ENCODE measurements at places on chromosomes 11 and 22.

DNA sequence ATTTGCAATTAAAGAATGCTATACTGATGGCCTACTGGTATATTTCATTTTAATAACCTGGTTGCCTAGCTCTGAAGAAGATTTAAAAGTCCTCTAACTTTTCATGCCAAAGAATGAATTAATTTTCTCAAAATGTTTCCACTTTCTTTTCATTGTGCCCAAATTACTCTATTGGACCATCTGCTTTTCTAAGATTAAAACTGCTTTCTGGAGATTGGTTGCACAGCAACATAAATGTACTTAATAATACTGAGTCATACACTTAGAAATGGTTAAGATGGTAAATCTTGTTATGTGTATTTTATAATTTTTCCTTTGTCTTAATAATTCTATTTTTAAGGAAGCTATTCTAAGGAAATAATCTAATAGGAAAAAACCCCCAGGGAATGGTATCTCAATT lies 150.2 kb downstream of the SWAP70 start:
- DNase-seq = no peak

- DNase-seq = no peak
Observed at GRCh38 chr11:17287058-17287457, 10.5 kb downstream of the NUCB2 start.

DNA sequence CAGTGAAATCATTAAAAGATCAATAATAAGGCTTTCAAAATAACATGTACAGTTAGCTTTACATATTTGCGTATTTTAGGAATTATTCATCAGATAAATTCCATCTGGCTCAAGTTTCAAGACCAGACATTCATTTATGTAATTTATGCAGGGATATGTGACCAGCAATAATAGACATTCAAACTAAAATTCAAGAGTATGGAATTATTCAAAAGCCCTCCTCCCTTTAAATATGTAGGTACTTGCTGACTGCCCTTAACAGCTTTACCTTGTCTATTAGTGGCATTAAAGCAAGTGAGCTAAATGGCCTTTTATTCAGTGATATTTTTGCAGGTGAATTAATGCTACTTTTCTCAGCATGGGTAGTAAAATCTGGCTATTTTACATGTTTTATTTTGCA lies 126.1 kb downstream of the LRRC4C start:
- no peak for DNase-seq

- no peak for DNase-seq
Observed at GRCh38 chr11:620935-621814, 3.6 kb downstream of the CDHR5 start.

- DNase-seq = no peak
Observed at GRCh38 chr11:126719740-126720139, 280.8 kb downstream of the KIRREL3 start.

DNA sequence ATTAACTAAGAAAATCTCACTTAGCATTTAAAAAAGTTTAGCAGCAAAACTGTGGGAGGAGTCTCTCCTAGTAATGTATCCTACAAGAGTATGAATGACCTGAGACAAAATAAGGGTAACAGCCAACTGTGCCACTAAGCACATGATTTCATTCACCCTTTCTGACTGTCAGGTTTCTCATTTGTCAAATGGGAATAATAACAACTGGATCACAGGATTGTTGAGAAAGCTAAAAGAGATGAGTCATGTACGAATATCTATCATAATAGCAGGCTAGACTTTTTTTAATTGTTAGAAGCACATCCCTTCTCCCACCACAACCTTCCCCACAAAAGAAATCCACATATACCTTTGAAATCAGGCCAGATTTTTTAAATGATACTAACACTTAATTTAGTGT lies 39.5 kb downstream of the MTMR2 start:
- no peak for DNase-seq

GRCh38 chr22:40747361-40747760 lies 68.1 kb downstream of the MCHR1 start:
- no peak for DNase-seq

DNA sequence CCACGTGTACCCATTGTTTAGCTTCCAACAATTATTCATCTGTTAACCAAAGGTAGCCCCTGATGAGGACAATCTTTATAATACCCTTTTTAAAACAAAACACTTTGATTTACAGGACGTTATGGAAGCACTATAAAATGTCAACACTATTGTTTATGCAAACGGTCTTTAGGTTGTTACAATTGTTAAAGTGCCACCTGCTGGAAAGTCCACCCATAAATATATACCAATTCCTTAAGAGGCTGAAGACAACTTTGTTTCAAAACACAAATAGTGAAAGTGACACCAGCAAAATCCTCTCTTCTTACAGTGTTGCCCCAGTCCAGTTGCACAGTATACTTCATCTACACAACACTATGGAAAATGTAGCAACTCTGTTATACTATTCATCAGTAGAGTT lies 68.9 kb upstream of the SLN start:
- DNase-seq = no peak

- DNase-seq = no peak
Observed at GRCh38 chr11:26851291-26851690, 129.4 kb upstream of the SLC5A12 start.

GRCh38 chr11:94224078-94224477 lies 80.3 kb upstream of the IZUMO1R start:
- DNase-seq = no peak

- DNase-seq = no peak
Observed at GRCh38 chr11:83819931-83820549, 533.9 kb upstream of the CCDC90B start.

- no peak for DNase-seq
Observed at GRCh38 chr11:40054631-40055030, 1404.8 kb downstream of the LRRC4C start.

DNA sequence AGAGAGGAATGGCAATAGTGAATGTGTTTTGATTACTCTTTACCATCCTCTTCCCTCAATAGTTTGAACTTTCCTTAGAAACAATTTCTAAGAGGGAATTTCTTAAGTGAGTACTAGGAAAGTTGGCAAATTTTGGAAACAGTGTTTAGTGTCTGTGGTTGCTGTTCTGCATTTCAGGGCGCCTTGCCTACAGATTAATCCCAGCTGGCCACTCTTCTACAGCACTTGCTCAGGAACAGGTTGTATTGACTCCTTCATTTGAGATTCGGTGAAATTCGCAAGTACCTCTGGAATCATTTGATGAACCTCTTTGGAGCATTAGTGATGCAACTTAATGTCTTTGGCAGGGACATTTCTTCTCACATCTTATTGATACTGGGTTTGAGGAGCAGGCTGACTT lies 28.3 kb downstream of the JAM3 start:
- DNase-seq = no peak

DNA sequence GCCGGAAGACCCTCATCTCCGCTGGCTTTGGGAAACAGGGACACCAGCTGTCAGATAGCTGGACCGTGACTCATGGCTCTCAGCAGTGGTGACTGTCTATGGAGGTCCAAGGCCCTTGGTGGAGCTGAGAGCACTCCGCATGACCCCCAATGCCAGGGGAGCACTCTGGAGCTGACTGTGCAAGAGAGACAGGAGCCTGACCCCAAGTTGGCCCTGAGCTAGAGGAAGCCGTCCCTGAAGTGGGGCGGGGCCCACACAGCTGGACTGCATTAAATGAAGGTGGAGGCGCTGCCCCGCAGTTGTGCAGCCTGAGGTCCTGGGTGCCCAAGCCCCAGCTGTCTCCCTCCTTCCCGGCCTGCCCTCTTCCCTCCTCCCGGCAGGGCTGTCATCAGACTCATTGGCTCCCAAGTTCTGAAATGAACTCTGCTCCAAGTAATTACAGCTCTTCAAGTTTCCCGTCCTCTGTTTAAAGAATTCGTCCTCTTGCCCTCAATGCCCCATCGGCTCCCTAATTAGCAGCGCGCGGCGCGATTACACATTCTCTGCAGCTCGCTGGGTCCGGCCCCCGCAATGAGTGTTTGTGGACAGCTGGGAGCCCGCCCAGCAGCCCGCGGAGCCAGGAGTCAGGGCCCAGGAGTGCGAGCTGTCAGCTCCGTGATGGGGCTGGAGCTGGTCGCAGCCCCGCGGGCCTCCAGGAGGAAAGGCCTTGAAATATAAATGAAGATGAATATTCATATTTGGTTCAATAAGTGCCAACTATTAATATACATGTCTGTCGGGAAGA lies 93.2 kb upstream of the LMO1 start:
- DNase-seq = no peak

DNA sequence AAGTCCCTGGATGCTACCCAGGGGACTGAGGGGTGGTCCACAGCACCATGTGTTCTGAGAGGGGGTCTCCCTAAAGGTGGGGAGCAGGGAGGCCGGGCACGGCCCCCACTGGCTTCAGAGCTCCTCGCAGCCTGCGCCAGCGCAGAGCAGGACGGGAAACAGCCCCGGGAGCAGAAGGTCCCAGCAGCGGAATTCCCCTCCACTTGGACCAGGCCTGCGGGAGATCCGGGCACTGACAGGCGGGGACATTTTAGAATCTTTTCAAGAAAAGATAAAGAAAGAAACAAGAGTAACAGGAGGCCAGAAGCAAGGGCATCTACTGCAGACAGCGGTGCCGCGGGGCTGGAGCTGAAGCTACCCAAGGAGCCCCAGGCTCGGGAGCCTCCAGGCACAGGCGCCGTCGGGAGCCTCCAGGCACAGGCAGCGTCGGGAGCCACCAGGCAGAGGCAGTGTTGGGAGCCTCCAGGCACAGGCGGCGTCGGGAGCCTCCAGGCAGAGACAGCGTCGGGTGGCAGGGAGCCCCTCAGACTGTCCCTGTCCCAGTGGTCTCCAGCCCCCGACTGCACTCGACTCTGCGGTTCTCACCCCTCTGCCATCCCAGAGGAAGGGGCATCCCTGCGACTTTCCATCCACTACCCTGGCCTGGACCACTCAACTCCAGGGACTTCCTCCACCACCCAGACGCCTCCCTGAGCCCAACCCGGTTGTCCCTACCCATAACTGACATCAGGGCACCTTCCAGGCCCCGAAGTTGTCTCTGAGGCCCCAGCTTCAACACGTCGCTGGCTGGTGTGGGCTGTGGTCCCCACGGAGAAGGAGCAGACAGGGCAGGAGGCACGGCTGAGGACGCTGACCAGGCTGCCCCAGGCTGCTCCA lies 211.1 kb downstream of the BRD1 start:
- DNase-seq = no peak

DNA sequence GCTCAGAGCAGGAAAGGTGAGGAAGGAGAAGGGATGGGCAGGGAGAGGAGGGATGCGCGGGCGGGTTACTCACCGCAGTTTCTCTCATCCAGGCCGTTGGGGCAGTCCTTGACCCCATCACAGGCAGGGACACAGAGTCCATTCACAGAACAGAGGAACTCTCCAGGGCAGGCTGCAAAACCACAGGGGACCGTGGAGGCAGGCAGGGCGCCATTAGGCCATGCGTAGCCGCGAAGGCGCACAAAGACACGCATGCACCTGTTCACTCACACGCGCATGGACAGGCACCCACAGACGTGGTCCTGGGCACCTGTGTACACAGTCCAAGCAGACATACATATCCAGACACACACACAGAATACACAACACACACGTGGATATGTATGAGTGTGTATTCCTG lies 23.0 kb downstream of the KCTD17 start:
- no peak for DNase-seq

GRCh38 chr22:23236440-23237184 lies 56.3 kb downstream of the BCR start:
- no peak for DNase-seq

DNA sequence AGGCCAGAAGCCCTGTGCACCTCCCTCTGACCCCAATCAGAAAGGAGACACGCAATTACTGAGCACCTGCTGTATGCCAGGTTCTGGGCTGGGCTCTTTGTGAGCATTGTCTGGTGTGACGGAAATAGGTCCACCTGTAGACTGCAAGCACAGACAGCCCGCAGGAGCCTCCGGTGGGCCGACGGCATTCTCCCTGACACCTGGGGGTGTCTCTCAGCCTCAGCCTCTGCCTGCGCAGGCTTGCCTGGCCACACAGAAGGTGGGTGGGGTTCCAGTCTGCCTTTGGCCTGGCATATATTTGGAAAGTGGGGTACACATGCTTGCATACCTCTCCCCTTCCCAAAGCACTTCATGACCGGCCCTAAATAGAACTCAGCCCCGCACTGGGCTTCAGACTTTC lies 129.3 kb downstream of the BUD13 start:
- no peak for DNase-seq

- DNase-seq = no peak
Observed at GRCh38 chr11:19290356-19290755, 49.6 kb upstream of the E2F8 start.

DNA sequence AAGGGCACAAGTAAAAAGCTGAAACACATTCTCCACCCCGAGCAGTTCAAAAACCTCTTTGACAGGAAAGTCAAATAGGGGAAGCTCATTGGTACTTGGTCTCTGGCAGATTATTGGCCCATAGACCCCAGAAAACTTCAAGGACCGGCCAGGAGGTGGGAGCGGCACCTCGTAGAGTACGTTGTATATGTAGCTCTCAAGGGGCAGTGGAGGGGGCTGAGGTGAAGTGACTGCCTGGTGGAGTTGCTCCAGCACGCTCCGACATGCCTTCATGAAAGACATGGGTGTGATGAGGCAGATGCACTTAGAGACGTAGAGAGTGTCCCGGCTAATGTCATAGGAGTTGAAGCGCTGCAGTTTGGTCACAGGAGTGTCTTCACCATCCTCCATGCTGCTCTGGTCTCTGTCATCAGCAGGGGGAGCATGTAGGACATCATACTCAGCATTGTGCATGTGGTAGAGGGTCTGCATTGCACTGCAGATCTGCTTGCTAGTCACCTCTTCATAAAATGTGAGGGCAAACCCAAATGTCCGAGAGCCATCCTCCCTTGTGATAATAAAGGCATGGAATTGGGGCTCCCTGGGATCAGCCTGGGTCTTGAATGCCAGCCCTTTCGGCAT lies 61.3 kb downstream of the DENND5A start:
- no peak for DNase-seq

GRCh38 chr22:37742376-37743171 lies 45.7 kb downstream of the TRIOBP start:
- no peak for DNase-seq

- no peak for DNase-seq
Observed at GRCh38 chr11:74729397-74729796, 1.8 kb downstream of the CHRDL2 start.

DNA sequence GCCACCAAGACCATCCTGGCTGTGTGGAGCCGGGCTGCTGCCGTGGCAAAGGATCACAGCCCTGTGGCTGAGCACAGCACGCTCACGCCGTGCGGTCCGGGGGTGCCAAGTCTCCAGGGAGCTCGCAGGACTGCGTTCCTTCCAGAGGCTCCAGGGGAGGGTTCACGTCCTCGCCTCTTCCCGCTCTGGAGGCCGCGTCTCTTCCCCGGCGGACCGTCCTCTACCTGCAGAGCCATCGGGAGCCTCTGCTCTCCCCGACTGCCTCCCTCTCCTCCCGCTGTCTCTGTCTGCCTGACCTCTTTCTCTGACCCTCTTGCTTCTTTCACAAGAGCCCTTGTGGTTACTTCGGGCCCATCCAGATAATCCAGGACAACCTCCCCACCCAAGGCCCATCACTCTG lies 11.4 kb upstream of the MUC5AC start:
- no peak for DNase-seq

DNA sequence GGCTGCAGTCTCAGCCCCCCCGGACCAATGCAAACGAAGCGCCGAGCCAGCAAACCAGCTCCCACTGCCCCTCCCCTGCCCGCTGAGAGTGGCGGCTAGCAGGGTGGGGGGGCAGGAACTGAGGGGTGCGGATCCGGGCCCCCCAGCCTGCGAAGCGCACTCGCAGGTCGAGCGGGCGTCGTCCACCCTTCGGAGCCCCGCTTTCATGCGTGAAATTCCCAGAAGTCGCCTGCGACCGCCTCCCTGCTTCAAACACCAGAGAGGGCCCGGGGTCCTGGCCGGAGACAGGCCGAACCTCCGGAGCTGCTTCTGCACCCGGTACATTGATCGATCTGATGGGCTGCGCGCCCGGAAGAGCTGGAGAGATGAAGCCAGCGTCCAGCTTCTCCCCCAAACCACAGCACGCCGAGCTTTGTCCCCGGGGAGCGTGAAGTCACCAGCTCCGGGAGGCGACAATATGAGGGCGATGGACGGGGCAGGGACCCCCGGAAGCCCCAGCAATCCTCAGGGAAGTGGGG lies 646 bp upstream of the PATZ1 start:
- DNase-seq = peak; percentile 38
